ENCODE measurements at places on chromosomes 12 and 14.
A peak's percentile ranks its signal among the peaks of the same experiment; 100 is the strongest.

DNA sequence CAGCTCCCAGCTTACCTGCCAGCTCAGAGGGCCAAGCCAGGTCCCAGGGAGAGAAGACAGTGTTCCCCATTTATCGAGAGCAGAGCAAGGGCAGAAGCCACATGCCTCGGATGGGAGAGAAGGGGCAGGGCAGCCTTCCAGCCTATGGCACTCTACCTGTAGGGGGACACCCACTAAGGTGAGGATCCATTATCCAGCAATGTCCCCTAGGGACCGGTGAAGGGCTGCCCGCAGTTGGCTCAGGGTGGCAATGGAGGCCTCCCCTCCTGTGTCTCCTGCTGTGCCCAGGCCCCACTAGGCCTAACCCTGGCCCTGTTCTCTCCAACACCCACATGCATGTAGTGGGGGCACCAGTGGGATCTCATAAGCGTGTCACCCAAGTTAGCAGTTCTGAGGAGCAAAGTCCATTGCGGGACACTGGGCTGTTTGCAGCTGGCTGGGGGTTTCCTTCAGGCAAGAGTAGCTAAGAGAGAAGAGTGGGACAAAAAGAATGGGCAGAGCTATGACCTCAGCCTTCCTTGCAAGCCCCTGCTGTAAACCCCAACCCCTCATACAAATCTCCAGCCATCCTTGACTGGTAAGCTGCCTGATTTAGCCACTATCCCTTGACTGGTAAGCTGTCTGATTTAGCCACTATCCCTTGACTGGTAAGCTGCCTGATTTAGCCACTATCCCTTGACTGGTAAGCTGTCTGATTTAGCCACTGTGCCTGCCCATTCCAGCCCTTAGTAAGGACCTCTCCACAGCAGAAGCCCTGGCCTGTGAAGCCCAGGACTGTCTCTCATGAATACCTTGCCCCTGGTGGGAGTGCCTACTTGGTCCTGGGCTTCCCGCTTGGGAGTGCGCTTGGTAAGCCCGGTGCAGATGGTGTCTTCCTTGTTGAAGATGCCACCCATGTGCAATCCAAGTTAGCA, 5.2 kb upstream of the ASB2 start:
- no peak for DNase-seq

- DNase-seq = peak; percentile 28
Observed at GRCh38 chr12:89706986-89707702, 1.5 kb downstream of the ATP2B1 start.

GRCh38 chr14:71048393-71048792, 141.1 kb downstream of the PCNX1 start:
- no peak for DNase-seq

GRCh38 chr12:101566318-101566717, 28.5 kb upstream of the MYBPC1 start:
- no peak for DNase-seq

- DNase-seq = peak; percentile 84
Observed at GRCh38 chr12:47819896-47820630, at the start of gene HDAC7. Gene HDAC7, minus strand, starts transcription at chr12:47819903. Its CDS starts 118 bp downstream, at chr12:47819785.

- DNase-seq = no peak
Observed at GRCh38 chr12:56241424-56242303, 11.8 kb downstream of the SLC39A5 start.

GRCh38 chr12:52818887-52819420, 5.0 kb upstream of the KRT4 start:
- DNase-seq = no peak

DNA sequence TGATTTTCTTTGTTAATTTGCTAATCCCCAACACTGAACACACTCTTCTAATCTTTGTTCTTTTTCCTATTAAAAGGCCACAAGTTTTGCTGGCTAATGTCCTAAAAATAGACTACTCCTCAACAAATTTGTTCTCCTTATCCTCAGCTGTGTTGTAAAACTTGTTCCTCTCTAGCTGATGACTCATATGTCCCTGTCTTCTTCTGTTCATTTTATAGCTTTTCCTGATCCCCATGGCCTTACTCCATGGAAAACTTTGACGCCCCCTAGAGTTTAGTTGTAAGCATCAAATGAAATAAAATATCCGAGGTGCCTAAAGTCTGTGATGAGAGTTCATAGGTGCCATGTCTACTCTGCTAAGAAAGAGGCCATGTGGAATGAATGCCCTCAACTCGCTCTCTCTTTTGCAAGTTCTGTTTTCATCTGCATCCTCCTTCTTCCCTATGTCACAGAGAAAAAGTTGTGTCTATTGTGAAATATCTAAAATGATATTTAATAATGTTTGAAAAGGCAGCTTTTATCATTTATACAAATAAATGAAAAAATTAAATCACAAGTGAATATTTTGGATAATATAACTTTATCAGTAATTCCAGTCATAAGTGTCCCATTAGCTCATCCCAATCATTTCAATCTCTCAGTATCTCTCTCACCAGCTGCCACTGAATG, 237.9 kb downstream of the IPO8 start:
- DNase-seq = no peak

DNA sequence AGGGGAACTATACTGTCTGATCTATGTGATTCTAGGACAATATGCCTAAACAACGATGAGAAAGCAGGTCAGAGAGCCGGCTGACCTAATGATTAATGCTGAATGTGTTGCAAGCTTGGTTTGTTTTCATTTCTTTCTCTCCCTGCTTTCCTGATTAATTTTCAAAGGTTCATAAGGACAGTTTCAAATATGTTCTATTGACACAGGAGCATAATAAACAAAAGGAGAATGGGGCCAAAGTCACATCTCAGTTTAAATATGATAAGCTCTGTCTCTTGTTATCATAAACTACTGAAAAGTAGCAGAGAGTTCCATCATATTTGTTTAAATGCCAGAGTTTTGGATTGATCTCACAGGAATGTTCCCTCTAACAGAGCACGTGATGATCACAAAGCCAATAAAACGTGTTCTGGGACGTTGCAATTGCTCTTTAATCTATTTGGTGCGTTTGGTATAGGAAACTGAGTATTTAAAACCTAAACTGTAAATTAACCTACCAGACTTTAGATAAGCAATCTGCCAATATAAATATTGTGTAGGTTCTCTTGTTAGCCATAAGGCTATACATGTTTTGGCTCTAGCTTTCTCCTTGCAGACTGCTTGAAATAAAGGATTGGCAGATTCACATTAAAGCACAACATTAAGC, 3.7 kb upstream of the HSD17B6 start:
- DNase-seq = no peak

DNA sequence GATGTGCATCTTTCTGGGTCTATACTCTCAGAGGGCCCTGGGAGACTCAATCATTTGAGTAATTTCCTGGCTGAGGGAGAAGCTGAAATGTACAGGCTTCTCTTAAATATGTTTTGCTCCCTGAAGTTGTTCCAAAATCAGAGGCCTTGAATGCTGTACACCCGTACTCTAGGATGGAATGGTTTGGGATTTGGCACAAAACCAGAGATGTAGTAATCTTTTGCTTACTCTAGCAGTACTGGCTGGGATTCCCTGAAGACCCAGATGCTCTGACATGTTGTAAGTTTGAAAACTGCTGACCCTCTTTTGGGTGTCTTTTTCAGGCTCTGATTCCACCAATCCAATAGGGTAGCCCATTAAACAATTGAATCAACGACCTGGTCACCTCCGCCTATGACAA, 10.4 kb downstream of the ACACB start:
- DNase-seq = no peak

DNA sequence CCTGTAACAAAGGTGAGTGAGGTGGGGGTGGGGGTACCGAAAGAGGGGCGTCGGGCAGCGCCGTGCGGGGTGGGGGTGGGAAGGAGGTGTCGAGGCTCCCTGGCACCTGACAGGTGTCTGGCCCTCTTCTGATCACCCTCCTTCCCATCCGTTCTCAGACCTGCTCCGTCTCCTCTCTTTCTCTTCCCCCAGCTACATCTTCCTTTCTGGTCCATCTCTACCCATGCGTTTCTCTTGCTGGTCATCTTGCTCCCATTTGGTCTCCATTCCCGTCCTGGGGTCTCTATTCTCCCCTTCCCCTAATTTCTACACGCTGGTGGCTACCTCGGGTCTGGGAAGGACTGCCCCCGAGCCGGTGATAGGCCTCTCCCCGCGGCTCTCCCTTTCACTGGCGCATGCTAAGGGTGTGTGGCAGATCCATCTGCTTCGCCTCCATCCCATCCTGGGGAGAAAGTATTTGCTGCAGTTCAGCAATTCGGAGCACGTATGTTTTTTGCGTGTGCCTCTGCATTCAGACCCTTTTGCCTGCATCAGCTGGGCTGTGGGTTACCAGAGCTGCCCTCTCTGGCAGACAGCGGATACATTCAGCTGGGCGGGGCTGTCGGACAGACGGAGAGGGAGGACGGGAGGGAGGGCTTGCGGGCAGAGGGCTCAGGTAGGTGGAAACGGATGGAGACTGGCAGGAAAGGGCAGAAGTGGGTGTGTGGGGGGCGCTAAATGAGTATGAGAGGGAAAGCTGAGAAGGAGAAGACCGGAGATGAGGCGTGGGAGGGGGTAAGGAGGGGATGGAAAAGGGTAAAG, 730 bp downstream of the CLSTN3 start:
- DNase-seq = peak; percentile 38

DNA sequence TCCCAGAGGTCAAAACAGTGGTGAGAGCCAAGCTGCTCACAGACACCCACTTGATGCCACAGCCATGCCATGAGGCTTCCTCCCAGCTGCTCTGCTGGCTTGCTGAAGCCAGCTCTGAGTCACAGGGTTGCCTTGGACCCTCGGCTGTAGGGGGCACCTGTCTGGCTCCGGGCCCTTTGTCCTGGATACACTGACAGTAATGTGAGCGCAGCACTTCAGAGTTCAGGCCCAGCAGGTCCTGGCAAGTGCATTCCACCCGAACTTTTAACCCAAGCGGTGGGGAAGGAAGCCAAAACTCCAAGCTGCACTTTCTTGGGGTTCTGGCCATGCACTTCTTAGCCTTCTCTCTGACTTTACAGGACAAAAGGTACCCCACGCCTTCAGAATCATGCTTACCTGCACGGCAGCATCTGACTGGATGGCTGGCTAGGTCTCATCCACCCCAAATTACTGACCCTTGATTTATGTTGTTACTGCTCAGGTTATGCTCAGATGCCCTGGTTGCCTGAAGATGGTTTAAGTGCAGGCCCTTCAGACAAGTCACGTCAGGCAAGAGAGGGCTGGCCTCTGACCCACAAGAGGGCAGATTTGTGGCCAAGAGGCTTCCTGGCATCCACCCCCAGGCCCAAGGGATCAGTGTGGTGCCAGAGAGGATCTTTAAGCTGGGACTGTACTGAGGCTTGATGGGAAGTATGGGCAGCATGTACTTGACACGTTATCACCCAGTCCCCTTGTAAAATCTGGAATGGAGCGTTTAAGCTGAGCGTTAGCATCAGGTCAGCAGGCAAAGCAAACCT, 24.8 kb downstream of the SLC25A29 start:
- DNase-seq = no peak

GRCh38 chr12:9404469-9405260, 196.5 kb upstream of the PZP start:
- no peak for DNase-seq

DNA sequence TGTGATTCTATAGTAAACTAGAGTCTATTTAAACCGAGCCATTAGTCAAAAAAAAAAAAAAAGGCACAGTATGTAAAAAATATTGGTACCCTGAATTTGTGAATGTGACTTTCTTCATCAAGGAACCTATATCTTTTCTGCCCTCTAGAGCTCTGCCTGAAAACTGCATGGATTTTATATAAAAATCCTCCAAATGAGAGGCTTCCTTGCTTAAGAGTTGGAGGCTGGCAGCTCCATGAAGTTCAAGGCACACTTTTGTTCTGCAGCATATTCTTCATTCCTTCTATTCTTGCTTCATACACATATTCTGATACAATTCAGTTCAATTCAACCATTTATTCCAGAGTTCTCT, 23.1 kb upstream of the NKX2-8 start:
- no peak for DNase-seq

- no peak for DNase-seq
Observed at GRCh38 chr12:59151243-59151642, 230.9 kb upstream of the LRIG3 start.

DNA sequence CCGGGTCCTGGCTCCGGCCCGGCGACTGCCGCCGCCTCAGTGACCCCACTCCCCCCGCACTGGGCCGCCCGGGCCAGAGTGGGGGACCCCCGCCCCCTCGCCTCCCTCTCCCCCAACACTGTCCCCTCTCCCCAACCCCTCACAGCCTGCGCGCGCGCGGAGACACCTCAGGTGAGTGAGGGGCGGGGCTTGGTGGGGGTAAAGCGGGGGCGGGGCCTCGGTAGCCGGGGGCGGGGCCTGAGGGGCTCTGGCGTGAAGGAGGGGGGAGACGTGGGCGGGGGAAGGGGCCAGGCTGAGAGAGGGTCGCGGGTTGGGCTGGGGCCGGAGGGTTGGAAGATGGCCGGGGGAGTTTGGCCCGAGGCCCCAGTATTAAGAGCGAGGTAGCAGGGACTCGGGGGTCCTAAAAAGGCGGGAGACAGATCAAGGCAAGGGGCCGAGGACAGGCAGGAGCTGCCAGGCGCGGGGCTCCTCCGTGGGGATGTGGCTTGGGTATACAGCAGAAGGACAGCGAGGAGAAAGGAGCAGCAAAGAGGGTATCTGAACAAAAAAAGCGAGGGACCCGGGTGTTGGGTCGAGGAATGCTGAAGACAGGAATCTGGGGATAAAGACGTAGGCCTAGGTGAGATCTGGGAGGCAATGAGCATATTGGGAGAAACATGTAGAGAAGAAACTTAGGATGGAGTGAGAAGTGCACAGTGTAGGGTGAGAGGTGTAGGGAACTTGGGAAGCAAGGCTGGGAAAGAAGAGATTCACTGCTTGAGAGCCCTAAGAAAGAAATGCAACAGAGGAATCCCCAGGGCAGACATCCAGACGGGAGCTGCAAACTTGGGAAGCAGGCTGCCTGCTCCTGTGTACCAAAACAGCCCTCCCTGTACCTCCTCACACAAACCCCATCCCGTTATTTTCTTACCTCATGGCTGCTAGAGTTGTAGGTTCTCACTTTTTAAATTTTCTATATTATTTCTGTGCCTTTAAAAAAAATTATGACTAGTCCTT, 10.8 kb downstream of the SUOX start:
- peak; percentile 42 for DNase-seq

- DNase-seq = peak; percentile 20
Observed at GRCh38 chr14:72962829-72963312, 36.6 kb downstream of the DCAF4 start.
